ENCODE measurements at places on chromosomes 1 and 21.

- H3K27me3 ChIP-seq, result no peaks in the 10 kb centered on the region
- H3K27ac ChIP-seq, result no peak overlapping the region
- H3K4me3 ChIP-seq, result no peak overlapping the region
- peaks cover 54% of the 10 kb centered on the region for H3K4me1 ChIP-seq
- H3K36me3 ChIP-seq, result peaks cover 34% of the 10 kb centered on the region
- DNase-seq, result no peak
Observed at GRCh38 chr1:22101199-22101598, 41.7 kb downstream of the WNT4 start.

DNA sequence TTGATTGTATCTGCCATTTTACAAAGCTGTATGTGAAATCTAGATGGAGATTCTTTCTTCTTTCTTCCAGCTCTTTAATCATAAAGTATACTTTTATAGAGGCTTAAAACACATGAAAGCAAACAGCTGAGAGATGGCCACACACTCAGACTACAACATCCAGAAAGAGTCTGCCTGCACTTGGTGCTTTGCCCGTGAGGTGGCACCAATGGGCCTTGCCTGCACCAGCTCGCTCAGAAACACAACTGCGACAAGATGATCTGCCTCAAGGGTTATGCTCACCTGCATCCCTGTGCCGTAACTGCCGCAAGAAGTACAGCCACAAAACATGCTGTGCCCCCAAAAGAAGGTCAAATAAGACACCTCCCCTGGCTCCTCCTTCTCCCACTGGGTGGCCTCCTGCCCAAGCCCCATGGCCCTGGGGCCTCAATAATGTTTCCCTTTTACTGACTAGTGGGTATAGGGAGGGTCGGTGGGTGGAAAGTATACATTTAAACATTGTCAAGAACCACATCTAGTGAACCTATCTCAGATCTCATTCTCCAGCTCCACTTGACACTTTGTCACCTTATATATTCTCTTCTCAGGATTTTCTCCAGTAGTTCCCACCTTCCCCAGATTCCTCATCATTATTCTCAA is 66.7 kb upstream of the ANGPTL3 start:
- H3K36me3 ChIP-seq, result no peaks in the 10 kb centered on the region
- no peak for DNase-seq
- no peak overlapping the region for H3K27ac ChIP-seq
- no peaks in the 10 kb centered on the region for H3K27me3 ChIP-seq
- H3K4me1 ChIP-seq, result no peaks in the 10 kb centered on the region

DNA sequence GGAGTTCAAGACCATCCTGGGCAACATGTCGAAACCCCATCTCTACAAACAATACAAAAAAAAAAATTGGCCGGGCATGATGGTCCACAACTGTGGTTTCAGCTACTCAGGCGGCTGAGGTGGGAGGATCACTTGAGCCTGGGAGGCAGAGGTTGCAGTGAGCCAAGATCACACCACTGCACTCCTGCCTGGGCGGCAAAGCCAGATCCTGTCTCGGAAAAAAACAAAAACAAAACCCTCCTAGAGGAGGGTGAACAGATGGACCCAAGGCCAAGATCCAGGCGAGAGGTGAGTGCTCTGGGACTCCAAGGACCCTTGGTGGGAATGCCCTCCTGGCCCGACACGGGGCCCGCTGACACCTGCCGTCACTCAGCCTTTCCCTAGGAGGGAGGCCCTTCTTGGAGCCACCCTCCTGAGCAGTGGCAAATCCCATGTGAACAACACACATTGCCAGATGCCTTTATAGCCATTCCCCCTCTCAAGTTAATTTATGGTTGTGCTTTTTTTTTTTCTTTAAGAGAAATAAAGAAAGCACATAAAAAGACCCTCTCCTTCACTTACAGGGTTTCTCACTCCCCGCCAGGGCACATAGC is 380 bp downstream of the TFF2 start:
- no peak for DNase-seq
- no peaks in the 10 kb centered on the region for H3K36me3 ChIP-seq
- no peak overlapping the region for H3K4me3 ChIP-seq
- H3K27me3 ChIP-seq, result no peaks in the 10 kb centered on the region
- no peaks in the 10 kb centered on the region for H3K4me1 ChIP-seq
- no peak overlapping the region for H3K27ac ChIP-seq

DNA sequence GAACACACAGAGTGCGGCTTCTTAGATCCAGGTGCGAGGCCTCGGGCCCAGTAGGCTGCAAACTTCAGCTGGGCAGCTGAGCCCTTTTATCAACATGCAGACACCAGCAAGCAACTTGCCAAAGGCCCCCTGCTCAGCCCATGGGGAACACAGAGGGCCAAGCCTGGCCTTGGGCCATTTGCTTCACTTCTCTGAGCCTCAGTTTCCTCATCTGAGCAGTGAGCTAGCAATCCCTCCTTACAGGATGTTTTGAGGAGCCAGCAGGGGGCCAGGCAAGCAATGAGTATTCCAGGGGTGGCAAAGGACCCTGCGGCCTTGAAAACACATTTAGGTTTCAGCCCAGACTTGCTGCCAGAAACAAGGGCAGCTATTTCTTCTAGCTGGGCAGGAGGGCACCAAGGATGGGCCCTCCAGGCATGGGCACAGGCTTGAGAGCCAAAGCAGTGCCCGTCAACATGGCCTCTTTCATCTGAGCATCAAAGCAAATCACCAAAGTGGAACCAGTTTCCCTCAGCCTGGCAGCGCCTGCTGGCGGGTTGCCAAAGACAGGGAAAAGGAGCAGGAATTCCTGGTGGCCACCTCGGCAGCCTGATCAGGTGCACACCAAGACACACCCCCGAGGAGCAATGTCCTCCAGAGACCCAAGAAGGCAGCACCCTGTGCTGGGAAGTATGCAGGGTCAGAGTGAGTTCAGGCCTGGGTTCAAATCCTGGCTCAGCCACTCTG is 1.4 kb downstream of the MATN1 start:
- H3K36me3 ChIP-seq, result peaks cover 24% of the 10 kb centered on the region
- no peaks in the 10 kb centered on the region for H3K27me3 ChIP-seq
- peak overlapping the region; percentile 24 for H3K27ac ChIP-seq
- peaks cover 26% of the 10 kb centered on the region for H3K4me1 ChIP-seq
- DNase-seq, result no peak
- no peak overlapping the region for H3K4me3 ChIP-seq

Measured in CD8-positive, alpha-beta memory T cell (primary cell).